ENCODE measurements at places on chromosomes 2 and 18.

DNA sequence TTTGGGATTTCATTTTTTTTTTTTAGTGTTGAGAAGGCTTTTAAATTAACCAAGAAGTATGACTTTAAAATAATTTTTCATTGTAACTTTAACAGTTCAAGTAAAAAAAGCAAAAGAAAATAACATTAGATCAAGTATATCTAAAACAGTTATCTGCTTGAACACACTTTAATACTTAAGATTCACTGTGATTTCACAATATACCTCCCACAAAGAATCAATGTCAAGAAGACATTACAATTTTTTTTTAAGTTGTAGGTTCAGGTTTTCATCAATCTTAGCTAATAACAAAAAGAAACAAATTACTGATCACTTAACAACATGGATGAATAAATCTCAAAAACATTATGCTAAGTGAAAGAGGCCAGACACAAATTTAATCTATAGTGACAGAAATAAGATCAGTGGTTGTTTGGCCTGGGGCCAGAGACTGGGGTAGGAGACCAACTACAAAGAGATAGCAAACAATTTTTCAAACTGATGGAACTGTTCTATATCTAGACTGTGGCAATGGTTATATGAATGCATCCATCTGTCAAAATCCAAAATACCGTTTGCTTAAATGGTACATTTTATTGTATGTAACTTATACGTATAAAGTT is 74.8 kb upstream of the FRZB start:
- DNase-seq: no peak

DNA sequence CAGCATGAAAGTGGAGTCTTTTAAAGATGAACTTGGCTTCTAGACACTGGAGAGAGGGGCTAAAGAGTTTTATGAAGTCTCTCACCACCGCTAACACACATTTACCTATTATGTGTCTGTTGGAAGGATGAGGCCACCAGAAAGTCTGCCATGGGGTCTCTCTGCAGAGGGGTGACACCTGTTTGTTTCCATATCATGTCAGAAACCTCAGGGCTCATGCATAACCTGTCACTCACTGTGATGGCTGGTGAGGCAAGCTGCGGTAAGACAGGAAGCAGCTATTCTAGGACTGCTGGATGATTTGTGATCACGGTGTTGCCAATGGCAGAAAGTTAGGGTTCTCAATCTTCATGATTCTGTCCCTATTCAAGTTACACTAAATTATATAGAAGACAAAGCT is 60.8 kb upstream of the DNMT3A start:
- DNase-seq: no peak

DNA sequence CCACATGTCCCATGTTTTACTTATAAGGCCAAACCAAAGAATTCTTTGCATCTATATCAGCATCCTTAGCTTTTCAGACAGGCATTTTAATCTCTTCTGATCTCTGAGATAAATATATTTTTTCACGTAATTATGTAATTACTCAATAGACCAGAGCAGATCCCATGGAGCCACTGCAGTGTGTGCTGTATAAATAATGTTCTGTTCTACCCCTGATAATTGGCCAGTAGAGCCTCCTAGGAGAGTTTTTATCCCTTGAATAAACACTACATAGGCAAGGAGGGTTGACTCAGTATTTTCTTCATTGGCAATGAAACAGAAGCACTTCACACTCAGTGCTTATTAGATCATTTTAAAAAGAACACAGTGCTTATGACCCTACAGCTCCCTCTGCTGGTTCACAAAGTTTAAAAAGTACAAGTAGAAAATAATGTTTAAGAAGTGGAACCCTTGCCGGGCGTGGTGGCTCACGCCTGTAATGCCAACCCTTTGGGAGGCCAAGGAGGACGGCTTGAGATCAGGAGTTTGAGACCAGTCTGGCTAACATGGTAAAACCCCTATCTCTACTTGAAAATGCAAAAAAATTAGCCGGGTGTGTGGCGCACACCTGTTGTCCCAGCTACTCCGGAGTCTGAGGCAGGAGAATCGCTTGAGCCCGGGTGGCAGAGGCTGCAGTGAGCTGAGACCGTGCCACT is 91.9 kb downstream of the PPP1R1C start:
- no peak for DNase-seq

DNA sequence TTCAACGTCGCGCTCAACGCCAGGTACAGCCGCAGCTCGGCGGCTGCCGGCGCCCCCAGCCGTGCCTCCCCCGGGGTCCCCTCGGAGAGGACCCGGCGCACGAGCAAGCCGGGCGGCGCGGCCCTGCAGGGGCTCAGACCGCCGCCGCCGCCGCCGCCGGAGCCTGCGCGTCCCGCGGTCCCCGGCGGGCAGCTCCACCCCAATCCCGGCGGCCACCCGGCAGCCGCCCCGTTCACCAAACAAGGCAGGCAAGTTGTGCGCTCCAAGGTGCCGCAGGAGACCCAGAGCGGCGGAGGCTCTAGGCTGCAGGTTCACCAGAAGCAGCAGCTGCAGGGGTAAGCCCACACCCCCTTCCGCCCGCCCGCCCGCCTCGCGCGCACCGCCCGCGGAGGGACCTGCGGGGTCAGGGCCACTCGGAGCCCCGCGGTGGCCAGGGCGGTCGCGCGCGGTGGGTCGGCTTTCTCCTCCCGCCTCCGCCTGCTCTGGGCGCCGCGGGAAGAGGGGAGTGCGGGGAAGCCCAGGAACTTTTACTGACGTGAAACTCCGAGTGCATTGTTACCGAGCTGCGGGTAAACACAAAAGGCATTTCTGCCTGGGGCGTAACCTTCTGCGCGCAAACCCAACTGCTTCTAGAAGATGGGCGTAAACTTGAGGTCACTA is 861 bp downstream of the LTBP1 start:
- DNase-seq: no peak

DNA sequence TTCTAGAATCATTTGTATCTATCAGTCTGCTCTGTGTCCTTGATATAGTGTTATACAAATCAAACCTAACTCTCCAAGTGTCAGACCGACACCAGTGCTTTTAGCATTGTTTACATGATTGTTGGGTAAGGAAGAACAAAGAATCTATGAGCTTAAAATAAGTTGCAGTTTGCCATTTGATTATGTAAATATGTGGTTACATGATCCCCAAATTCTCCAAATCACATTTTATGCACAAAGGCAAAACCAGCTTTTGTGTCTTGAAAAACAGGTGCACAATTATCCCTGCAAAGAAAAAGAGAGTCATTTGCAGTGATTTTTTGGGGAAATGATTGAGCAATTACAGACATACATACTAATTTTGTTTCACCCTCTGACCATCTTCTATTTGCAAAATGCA is 652.6 kb upstream of the CHAC2 start:
- DNase-seq: no peak

DNA sequence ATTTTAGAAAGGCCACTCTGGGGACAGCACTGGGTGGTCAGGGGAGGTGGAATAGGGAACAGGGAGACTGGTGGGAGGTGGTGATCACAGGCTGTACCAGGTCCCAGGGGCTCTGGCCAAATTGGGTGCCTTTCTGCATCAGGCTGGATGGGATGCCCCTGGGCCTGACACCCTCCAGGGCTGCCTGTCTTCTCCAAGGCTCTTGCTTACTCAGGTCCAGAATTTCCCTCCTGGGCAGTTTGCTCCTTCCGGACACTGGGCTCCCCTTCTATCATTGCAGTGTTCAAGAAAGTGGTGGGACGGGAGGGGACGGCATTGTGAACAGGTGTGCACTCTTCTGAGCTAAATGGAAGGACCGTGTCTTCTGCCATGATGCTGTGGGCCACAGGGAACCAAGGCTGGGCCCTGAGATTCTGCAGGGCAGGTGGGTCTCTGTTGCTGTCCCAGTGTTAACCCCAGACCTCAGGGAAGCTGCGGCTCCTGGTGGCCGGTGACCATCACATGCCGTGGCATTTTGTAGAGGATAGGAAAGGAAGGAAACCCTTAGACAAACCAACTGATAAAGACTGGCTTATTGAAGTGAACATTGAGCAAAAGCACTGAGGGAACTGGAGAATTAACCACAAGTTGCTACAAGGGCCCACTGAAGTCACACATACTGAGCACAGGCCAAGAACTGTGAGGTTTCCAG is 93.7 kb upstream of the HS6ST1 start:
- no peak for DNase-seq

GRCh38 chr2:61044636-61045035 is 21.0 kb upstream of the SANBR start:
- no peak for DNase-seq

DNA sequence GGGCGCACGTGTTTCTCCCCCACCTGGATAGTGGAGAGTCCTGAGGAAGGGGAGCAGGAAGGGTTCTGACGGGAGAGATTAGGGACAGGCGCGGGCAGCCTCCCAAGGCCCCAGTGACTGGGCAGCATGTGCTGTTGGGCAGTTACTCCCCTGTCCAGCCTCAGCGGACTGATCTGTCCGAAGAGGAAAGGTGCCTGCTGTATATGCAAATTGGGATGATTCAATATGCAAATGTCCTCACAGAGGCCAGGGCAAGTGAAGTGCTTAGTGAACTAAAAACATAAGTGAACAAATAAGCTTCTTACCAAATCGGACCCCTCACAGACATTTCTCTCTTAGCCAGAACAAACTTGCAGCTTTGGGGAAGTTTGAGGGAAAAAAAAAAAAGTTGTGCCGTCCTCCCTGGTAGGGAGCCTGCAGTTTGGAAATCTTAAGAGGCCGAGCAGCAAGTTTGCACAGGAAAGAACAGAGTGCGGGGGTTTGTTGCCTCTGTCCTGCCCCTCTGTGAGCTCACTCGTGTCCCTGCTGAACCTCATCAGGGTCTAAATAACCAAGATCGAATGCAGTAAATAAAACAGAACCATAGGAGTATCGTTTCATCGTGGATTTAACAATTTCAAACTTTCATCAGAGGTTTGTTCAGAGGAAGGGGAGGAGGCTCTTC is 141.4 kb downstream of the KCTD1 start:
- DNase-seq: no peak

- no peak for DNase-seq
These were observed 243.2 kb downstream of the MYO3B start for GRCh38 chr2:170420961-170421687.

DNA sequence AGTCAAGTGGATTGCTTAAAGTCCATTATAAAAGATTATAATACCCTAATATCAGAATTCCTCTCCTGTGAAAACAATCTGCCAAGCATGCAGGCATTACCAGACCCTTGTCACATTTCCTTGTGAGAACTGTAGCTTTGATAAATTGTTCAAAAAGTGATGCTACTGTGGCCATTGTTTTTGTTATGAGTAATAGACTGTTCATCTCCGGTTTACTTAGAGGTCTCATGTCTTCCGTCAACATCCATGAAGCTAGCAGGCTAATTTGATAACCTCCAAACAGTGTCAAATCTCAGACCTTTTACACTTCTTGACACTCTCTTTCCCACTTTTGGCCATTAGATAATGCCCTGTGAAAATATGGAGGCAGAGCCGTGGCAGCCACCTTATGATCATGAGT is 342.7 kb downstream of the CPS1 start:
- no peak for DNase-seq

DNA sequence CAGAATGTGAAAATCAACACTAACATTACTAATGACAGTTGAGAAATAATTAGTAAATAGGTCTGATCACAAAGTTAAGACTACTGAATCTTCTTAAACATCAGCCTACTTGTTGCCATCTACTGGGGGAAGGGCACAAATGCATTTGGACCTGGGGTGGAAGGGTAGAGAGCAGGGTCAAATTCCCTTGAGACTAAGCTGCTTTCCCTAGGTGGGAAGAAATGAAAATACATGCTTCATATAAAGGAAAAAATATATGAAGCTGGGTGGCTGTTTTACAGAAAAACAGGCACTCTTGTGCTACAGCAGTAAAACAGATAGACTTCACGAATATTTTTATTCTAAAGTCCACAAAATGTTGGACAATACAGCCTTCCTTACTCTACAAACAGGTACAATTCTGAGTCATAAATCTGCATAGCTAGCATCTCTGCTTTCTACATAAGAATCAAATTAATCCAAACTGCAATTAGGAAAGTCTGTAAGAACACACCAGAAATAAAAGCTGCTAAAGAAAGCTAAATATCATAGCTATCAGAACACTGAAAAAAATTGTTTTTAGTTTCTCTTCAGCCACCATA is 10.9 kb downstream of the TRIP12 start:
- no peak for DNase-seq

DNA sequence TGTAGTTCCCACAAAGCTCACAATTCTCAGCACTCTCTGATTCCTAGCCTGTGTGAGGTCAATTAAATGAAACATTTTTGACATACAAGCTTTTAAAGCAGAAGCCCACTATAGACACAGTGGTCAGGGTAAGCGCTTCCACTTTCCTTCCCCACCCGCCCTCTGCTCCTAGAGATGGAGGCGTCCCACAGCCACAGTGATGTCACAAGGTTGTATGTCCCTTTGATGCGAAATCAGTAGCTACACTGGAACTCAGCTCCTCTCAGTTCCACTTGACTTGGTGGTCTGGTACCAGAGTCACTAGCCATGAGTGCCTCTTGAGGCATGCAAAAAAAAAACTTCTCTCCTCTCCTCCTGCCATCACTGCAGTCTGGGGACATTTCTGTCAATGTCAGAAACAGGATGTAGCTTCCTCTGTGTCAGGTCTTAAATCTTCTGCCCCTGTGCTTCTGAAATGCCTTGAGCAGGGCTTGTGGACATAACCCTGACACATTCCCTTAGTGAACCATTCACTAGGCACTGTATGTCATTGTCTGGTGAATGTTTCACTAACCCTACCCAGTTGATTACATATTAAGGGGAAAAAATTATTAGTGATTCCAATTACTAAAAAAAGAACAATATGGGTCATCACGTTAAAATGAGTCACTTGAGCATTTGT is 7.8 kb downstream of the SULT1C4 start:
- DNase-seq: no peak

GRCh38 chr18:11714244-11714918 is 25.3 kb downstream of the GNAL start:
- DNase-seq: no peak

DNA sequence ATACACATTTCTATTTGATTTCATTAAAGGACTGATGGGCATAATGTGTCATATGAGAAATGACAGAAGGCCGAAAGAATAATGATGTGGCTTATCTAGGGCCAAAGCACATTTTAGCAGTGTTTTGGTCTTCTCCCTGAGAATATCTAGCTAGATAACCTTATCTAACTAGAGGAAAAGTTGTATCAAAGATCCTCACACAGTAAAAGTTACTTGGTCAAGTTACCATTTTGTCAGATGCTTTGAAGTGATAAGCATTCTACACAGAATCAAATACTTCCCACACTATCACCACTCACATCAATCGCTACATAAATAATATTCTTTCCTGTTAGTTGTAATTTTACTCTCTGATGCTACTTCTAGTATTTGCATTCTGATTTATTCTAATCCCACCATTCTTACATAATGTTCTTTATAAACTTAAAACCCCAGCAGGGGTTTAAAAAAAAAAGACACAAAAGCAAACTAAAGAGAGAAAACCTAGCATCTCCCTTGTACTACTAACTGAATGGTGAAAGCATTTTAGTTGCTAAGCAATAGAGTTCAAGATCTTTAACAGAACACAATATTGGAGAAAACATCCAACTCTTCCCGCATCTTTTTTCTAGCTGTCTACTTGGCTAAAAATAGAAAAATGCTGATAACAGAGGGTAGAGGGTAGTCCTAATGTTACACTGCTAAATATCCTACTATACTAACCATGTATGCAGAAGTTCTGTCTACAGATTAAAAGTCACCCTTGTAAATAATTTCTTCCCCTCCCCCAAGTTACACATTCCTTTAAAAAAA is 8.0 kb downstream of the XPO1 start:
- DNase-seq: no peak

- no peak for DNase-seq
These were observed 132.9 kb upstream of the RND3 start for GRCh38 chr2:150620416-150620815.

Data from activated T-cell treated with anti-CD3 and anti-CD28 coated beads for 1 hour (primary cell).